Vagina (tissue), 2 donors: ENCODE measurements at places on chromosomes 12 and 14.

DNA sequence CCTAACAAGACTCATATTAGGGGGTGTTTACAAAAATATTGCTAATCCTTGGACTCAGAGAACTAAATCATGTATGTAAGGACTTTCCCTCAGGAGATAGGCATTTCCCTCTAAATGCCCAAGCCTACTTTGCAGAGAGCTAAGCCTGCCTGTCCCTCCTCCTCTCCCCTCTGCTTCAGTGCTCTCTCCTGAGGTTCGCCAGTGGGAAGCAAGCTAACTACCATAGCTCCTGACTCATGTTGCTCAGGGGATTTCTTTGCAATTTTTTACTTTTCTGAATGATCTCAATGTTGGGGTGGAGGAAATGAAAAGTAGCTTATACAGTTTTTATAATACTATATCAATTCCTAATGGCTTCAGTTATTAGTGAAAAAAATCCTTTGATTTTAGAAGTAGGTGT is 29.6 kb downstream of the IFT43 start:
- DNase-seq: no peak

- DNase-seq: no peak
These were observed 161.0 kb downstream of the SAMD4A start for GRCh38 chr14:54727929-54728328.

DNA sequence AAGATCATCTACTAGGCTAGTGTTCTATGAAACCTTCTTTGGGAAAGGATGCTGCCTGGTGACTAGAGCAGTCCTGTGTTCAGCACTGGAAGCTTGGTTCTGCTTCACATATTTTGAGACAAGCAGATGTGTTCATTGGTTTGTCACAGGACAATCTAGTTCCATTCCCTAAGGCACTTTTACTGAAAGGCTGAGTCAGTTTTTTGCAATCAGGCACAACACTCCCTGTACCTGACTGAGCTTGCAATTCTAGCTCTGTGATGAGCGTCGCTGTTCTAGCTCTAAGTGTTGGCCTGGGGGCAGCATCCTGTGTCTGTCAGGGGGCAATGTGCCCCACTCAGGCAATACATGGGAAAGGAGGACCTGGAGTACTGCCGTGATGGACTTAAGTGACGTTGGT is 144.4 kb downstream of the CAND1 start:
- DNase-seq: no peak

- DNase-seq: no peak
These were observed 320.9 kb downstream of the NRXN3 start for GRCh38 chr14:78491048-78491447.

GRCh38 chr12:16612647-16613046 is 6.7 kb upstream of the LMO3 start:
- no peak for DNase-seq

GRCh38 chr12:69348162-69348938 is at the start of gene LYZ:
Gene LYZ, plus strand, starts transcription at chr12:69348381. Its CDS starts 28 bp downstream, at chr12:69348409.
- DNase-seq: no peak

DNA sequence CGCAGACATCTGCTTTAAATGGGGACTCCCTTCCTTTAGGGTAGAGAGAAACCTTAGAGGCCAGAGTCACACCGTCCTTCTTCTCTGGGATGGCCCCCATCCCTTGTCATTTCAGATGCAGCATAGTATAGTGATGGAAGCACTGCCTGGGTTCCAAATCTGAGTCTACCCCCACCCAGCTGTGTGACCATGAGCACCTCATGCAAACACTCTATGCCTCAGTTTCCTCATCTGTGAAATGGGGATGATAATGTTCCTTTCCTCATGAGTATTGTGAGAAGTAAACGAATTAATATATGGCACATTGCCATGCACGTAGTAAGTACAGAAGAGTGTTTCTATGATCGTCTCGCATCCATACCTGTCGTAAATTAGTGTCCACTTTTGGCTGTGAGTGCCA is 241.9 kb downstream of the SLC41A2 start:
- no peak for DNase-seq

- no peak for DNase-seq
These were observed 70.3 kb downstream of the COX16 start for GRCh38 chr14:70289138-70289537.

GRCh38 chr12:79617696-79618095 is 73.1 kb downstream of the PAWR start:
- no peak for DNase-seq

DNA sequence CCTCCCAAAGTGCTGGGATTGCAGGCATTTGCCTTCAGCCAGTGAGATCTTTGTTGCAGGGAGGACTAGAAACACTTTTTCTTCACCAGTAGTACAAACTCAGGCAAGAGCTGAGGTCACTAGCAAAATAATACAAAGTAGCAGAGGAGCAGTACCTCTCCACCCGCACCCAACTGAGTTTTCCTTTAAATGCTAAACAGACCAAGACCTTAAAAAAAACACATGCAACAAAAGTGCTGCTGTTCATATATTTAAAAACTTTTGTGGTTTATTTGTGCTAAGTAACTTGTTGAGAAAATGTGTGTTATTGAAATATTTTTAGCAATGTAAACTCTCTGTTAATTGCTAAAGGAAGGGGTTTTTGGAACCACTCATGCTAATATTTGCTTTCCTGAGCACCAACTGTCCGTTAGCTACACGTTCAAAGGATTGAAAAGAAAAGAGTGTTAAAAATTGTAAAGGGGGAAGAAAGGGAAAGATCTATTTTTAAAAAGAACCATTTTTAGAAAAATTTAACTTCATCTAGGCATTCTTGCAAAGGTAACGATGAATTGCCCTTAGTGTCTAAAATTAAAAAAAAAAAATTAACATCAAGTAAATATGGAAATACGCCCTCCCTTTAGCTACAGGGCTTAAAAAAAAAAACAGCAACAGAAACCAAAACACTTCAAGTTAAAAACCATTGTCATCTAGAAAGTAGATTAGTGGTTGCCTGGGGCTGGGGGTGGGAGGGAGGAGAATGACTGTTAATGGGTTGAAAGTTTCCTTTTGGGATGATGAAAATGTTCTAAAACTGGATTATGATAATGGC is 114.0 kb upstream of the KRAS start:
- no peak for DNase-seq

- no peak for DNase-seq
These were observed 57.7 kb upstream of the NPFF start for GRCh38 chr12:53564941-53565340.

GRCh38 chr12:49061157-49061650 is 610 bp upstream of the KMT2D start:
- no peak for DNase-seq

DNA sequence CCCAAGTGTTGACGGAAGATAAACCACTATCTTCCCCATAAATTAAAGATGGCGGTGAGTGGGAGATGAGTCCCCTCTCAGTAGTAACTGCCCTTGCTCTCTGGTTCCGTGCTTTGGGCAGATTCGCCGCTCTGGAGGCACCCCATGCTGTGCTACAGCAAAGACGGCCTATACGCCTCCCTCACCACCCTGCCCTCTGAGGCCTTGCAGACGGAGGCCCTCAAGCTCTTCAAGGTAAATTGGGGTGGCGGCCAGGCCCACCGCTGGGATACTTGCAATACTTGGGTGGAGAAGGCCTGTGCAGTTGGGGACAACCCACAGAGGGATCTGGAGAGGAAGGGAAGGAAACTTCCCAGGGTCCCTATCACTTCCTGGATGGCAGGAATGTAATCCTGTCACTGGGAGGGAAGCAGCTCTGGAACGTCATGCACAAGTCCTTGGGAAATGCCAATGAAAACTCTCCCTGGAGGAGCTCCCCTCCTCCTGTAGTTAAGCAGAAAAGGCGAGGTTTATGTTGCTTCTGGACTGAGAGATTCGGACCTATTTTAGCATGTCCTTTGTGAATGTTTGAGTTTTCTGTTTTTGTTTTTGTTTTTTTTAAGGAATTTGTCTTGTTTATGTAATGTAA is 22.8 kb downstream of the PIGH start:
- no peak for DNase-seq

DNA sequence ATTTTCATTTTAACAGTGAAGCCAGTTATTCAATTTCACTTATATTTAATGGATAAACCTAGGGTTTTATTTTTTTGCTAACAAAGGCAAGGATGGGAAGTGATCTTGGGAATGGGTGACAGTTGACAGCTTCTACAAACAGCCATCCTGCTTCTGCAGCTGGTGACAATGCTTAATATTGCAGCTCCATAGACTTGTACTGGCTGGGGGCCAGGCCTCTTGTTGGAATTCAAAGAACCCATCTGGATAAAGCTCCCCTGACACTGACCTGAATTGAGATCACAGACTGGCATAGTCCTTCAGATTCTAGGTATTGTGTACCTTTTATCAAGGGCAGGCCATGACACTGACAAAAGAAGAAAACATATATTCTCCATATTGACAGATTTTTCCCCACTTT is 664.6 kb upstream of the FOXG1 start:
- no peak for DNase-seq
